Psoas muscle (tissue), 8 donors: ENCODE measurements at places on chromosomes 2 and 18. TPM values are rescaled to one million over a fixed set of nuclear protein-coding genes. Genes with fewer than 3 reads are reported as not detected.

- no peak for DNase-seq
- no peak overlapping the region for H3K4me3 ChIP-seq
- H3K36me3 ChIP-seq, result no peaks in the 10 kb centered on the region
Observed at GRCh38 chr2:38444247-38444646, 67.2 kb upstream of the ATL2 start.

- H3K27ac ChIP-seq, result no peak overlapping the region
- no peaks in the 10 kb centered on the region for H3K36me3 ChIP-seq
- no peak for DNase-seq
- H3K27me3 ChIP-seq, result peaks cover 20% of the 10 kb centered on the region
- no peak overlapping the region for H3K4me3 ChIP-seq
Observed at GRCh38 chr2:60629801-60630385, 76.4 kb upstream of the BCL11A start.

DNA sequence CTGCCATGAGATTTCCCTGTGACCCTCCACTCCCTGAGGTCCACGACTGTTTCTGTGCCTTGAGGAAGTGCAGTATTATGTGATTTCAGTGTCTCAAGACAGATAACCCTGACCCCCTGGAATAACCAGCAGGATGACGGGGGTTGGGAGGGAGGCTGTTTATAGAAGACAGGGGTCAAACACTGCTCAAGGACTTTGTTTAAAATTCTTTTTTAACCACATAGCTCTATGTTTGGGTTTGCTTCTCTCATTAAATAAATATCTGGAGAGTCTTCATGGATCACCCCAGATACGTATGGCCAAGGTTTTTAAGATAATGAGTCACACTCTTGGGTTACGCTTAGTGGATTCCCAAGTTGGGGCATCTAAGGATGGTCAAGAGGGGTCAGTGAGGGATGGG lies 523.8 kb upstream of the TNP1 start:
- no peak overlapping the region for H3K27ac ChIP-seq
- peaks cover 15% of the 10 kb centered on the region for H3K4me1 ChIP-seq
- no peaks in the 10 kb centered on the region for H3K27me3 ChIP-seq
- no peaks in the 10 kb centered on the region for H3K36me3 ChIP-seq
- H3K4me3 ChIP-seq, result no peak overlapping the region
- DNase-seq, result no peak

DNA sequence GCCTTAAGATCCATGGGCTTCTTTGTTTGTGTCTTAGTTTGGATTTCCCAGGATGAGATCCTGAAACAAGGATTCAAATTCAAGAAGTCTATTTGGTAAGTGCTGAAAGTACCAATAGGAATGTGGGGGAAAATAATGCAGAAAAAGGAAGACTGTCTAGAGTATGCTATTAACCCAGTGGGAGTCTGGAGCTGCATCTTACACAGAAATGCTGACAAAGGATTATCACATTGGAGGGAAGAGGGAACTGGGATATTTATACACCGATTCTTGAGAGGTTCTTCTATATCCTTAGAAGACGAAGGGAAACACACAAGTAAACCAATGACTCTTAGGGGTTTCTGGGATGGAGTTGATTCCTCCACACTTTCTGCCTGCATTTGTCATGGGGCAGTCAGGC lies 294.8 kb upstream of the FIGN start:
- no peak overlapping the region for H3K4me3 ChIP-seq
- DNase-seq, result no peak
- no peak overlapping the region for H3K27ac ChIP-seq
- H3K27me3 ChIP-seq, result no peaks in the 10 kb centered on the region
- no peaks in the 10 kb centered on the region for H3K4me1 ChIP-seq
- H3K36me3 ChIP-seq, result no peaks in the 10 kb centered on the region

DNA sequence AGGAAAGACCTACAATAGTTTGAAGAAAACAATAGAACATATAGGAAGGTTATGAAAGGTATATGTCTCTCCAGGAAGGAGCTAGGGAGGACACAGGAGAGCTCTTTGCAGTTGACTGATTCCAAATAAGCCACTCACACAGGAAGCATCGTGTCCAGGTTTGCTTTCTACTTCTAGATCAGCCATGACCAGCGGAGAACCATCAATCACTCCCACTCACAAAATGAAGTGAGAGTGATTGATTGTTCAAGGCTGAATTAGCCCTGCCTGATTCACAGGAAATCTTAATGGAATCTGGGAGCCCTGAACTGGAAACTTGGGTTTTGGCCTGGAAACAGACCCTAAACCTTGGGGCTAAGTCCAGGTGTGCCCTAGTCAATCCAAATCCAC lies 1292.2 kb upstream of the ZEB2 start:
- DNase-seq, result no peak
- no peaks in the 10 kb centered on the region for H3K36me3 ChIP-seq
- no peak overlapping the region for H3K4me3 ChIP-seq
- no peaks in the 10 kb centered on the region for H3K4me1 ChIP-seq

GRCh38 chr2:8623958-8624591 lies 57.8 kb upstream of the ID2 start:
- no peaks in the 10 kb centered on the region for H3K4me1 ChIP-seq
- H3K4me3 ChIP-seq, result no peak overlapping the region
- no peaks in the 10 kb centered on the region for H3K27me3 ChIP-seq
- H3K36me3 ChIP-seq, result no peaks in the 10 kb centered on the region
- no peak overlapping the region for H3K27ac ChIP-seq

GRCh38 chr18:63366213-63367052 lies 573 bp downstream of the KDSR start:
- H3K4me1 ChIP-seq, result peaks cover 25% of the 10 kb centered on the region
- H3K27ac ChIP-seq, result peak overlapping the region; percentile 90
- H3K36me3 ChIP-seq, result peaks cover 19% of the 10 kb centered on the region
- H3K27me3 ChIP-seq, result no peaks in the 10 kb centered on the region

Gene PCARE
- total RNA-seq, result 0.39 TPM

DNA sequence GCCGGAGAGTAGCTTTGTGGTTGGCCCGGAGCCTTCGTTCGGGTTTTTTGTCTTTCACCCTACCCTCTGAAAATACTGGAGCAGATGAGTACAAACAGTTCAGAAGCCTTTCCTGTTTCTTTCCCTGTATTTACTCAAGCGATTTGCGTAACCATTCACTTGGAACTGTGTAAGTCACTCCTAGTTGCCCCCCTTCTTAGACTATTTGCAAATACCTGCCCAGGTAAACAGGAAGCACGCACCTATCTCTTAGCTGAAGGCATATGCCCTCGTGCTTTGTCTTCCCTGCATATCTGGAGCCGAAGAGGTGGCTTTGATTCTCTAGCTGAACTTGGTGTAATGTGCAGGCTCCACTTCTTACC lies 1.4 kb downstream of the KCNS3 start:
- H3K4me3 ChIP-seq, result peak overlapping the region; percentile 91
- no peak for DNase-seq
- peaks cover 17% of the 10 kb centered on the region for H3K4me1 ChIP-seq
- H3K27me3 ChIP-seq, result no peaks in the 10 kb centered on the region
- H3K27ac ChIP-seq, result peak overlapping the region; percentile 80

Gene KCNE4
- total RNA-seq, result 0.74 TPM

GRCh38 chr2:101375653-101376052 lies 11.7 kb downstream of the CREG2 start:
- H3K27me3 ChIP-seq, result no peaks in the 10 kb centered on the region
- DNase-seq, result no peak
- no peaks in the 10 kb centered on the region for H3K4me1 ChIP-seq
- H3K27ac ChIP-seq, result no peak overlapping the region
- no peaks in the 10 kb centered on the region for H3K36me3 ChIP-seq
- no peak overlapping the region for H3K4me3 ChIP-seq

- DNase-seq, result no peak
- no peaks in the 10 kb centered on the region for H3K27me3 ChIP-seq
- H3K4me1 ChIP-seq, result peaks cover 20% of the 10 kb centered on the region
- H3K4me3 ChIP-seq, result no peak overlapping the region
Observed at GRCh38 chr2:179677077-179677688, 184.2 kb downstream of the ZNF385B start.

Gene PDE11A
- total RNA-seq, result 2.3 TPM

DNA sequence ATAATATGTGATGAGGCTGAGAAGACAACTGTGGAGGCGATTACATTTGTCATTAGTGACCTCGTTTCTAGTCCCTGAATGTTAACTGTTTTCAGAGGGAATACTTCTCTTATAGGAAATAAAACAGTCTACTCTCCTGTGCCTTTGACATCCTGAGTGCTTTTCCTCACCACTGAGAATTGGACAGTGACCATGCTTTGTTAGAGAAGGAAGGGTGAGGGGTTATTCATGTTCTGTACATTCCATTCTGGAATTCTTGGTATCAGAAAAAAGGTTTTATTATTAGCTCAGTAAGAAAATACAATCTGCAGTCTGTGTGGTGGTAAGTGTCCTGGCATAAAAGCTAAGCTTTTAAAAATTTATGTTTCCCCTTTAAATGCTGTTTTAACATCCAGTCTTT lies 58.8 kb downstream of the PARD3B start:
- no peak overlapping the region for H3K4me3 ChIP-seq
- H3K36me3 ChIP-seq, result no peaks in the 10 kb centered on the region
- no peak for DNase-seq
- no peak overlapping the region for H3K27ac ChIP-seq

Gene TGFA
- 0.08 TPM for total RNA-seq

Gene ADD2
- total RNA-seq, result 0.86 TPM

Gene GTF2A1L
- total RNA-seq, result 0.76 TPM

Gene BOK
- total RNA-seq, result 1.3 TPM

DNA sequence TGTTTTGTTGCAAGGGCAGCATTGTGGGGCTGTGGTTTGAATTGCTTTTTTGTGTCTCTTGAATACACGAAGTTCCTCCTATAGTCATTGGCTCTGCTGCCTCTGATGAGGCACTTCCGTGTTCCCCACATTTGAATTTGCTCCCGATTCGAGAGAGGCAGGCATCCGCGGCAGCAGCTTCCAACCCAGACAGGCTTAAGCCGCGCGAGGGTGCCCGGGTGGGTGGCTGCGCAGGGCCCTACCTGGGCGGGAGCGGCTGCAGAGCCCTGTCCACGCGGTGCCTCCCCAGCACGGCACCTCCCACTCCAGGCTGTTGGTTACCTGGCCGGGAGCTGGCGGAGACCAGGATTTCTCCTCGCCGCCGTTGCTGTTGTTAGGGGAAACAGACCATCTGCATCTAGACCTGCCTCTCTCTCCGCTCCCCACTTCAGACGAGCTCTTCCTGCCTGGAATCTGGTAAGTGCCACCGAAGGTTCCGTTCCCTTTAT lies 151.3 kb downstream of the NEDD4L start:
- no peaks in the 10 kb centered on the region for H3K27me3 ChIP-seq
- DNase-seq, result no peak
- peak overlapping the region; percentile 41 for H3K4me3 ChIP-seq
- no peaks in the 10 kb centered on the region for H3K4me1 ChIP-seq

Gene MRO
- 1.7 TPM for total RNA-seq

DNA sequence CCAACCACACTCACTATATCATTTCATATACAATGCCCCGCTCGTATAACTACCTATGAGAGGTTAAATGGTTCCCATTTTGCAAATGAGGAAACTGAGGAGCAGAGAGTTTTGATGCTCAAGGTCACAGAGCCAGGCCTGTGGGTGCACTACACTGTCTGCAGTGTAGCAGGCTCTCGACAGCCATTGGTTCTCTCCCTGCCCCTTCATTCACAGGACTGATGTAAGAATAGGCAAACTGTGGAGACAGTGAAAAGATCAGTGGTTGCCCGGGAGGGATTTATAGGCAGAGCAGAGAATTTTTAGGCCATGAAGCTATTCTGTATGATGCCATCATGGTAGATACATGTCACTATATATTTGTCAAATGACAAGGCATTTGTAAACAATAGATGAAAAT lies 39.0 kb upstream of the LBH start:
- no peaks in the 10 kb centered on the region for H3K4me1 ChIP-seq
- no peaks in the 10 kb centered on the region for H3K27me3 ChIP-seq
- H3K36me3 ChIP-seq, result no peaks in the 10 kb centered on the region
- DNase-seq, result no peak

Gene CXCR4
- 8.2 TPM for total RNA-seq

DNA sequence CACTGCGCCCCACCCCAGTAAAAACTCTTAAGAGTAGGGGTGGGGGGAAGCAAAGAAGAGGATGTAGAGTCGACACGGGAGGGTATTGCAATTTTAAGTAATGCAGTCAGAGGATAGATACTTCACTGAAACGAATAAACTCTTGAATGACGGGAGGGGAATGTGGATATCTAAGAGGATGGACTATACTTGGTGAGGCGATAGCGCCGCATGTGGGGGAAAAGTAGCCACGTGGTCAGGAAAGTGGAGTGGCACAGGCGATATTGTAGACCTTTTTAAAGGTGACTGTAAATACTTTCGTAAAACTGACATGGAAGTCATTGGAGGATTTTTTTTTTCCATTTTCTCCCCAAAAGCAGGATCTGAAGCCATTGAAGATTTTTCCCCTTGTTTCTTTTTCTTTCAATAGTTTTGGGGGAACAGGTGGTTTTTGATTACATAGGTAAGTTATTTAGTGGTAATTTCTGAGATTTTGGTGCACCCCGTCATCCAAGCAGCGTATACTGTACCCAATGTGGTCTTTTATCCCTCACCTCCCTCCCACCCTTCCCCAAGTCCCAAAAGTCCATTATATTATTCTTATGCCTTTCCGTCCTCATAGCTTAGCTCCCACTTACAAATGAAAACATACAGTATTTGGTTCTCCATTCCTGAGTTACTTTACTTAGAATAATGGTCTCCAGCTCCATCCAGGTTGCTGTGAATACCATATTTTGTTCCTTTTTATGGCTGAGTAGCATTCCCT lies 13.8 kb downstream of the CLK1 start:
- H3K36me3 ChIP-seq, result peaks cover 52% of the 10 kb centered on the region
- no peak for DNase-seq
- H3K4me1 ChIP-seq, result no peaks in the 10 kb centered on the region
- no peaks in the 10 kb centered on the region for H3K27me3 ChIP-seq
- H3K27ac ChIP-seq, result no peak overlapping the region
- no peak overlapping the region for H3K4me3 ChIP-seq

Gene PCBP1
- total RNA-seq, result 514 TPM

Gene CFC1
- not detected for total RNA-seq

- no peaks in the 10 kb centered on the region for H3K36me3 ChIP-seq
- no peak overlapping the region for H3K4me3 ChIP-seq
- no peak for DNase-seq
- H3K27me3 ChIP-seq, result no peaks in the 10 kb centered on the region
- H3K4me1 ChIP-seq, result no peaks in the 10 kb centered on the region
Observed at GRCh38 chr2:219783359-219783975, 156.0 kb downstream of the SLC4A3 start.
